ENCODE measurements at places on chromosomes 1 and 21.

GRCh38 chr21:41008974-41009373 is 159.0 kb upstream of the BACE2 start:
- no peak for DNase-seq

- DNase-seq, result no peak
Observed at GRCh38 chr1:153288634-153289275, 24.0 kb downstream of the PGLYRP3 start.

- no peak for DNase-seq
Observed at GRCh38 chr1:88650676-88651418, 33.2 kb upstream of the PKN2 start.

GRCh38 chr1:29626066-29626465 is 389.7 kb downstream of the PTPRU start:
- DNase-seq, result no peak

DNA sequence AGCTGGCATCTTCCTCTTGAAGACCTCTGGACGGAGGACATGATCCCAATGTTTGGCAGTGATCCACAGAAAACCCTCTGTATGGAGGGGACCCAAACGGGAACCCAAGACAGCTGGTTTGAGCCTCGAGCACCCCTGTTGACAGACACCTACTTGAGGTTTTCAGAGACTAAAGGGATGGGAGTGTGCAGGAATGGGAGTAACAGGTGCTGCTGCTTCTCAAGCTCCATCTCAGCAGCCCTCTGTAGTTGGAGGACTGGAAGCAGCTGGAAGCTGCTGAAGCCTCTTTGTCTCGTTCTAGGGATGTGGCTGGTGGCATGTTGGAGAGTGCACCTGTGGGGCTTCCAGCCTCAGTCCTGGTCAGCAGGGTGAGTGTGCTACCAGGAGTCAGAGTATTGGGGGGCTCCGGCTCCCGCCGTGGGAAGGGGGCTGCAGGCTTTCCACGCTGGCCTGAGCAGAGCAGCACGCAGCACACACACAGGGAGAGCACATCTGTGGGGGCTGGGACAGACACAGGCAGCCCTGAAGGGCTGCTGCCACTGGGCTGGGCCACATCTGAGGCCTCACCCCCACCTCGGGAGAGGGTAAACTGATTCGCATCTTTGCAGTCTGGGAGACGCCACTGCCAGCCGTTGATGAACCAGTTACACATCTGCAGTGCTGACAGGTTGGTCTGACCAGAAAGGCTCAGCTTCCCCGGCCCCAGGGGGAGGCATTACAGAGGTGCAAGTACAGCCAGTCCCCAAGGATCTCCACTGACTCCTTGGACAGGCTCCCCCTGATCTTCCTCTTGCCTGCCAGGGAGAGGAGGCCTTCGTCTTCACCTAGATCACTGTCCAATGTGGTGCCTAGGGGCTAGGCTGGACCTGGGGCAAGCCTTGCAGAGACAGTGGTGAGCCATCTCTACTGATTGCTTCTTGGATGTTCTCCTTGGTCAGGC is 56.6 kb downstream of the ADSS2 start:
- DNase-seq, result no peak

DNA sequence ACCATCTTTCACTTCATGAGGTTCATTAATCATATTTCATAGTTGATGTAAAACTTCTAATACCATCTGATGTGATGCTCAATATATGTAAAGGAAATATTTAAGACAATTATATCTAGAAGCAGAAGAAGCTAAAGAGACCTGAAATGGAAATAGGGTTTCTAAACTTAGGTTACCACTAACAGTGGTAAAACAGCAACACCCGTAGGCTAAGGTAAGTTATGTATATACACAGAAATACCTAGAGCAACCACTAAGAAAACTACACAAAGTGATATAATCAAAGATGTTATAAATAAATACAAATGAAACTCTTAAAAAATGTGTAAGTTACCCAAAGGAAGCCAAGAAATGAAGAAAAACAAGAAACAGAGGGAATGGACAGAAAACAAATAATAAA is 61.1 kb upstream of the TNFSF4 start:
- no peak for DNase-seq

DNA sequence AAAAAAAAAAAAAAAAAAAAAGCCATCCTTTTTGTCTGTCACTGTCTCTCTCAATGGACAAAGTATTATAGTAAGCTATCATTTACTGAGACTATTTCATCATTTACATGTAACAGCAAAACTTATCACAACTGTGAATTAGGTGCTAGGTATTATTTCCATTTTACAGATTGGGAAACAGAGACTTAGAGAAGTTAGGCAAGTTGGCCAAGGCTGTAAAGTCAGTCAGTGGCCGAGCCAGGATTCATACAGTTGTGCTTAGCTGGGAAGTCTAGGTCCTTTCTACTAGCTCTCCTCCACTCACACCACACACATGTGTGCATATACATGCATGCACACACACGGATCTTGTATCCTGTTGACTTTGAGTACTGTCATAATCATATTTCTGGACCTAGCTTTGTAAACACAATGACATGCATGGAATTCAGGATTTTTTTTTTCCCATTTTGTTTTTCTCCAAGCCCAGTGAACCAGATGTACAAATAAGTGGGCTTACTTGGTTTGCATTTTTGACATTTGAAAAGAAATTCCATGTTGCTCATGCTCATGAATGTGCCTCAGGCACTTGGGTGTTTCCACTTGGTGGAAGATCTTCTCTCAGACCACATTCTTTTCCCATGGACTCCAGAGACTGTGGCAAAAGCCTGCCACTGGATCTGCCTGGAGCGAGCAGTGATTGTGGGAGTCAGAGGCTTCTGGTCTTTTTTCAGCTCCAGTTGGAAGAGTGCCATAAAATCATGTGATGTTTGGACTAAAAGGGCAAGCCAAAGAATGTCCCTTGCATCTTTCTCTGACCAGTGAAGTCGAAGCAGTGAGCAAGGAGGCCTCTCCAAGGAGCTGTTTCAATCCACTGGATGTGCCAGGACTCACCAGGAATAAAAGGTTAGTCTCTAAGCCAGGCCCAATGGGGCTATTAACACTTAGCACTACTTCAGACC is 61.7 kb upstream of the DNAJC6 start:
- no peak for DNase-seq

- no peak for DNase-seq
Observed at GRCh38 chr1:237074371-237075117, 32.6 kb downstream of the RYR2 start.

GRCh38 chr1:16125088-16125470 is 30.8 kb downstream of the EPHA2 start:
- no peak for DNase-seq

GRCh38 chr1:89962024-89962741 is 32.7 kb upstream of the ZNF326 start:
- DNase-seq, result no peak

DNA sequence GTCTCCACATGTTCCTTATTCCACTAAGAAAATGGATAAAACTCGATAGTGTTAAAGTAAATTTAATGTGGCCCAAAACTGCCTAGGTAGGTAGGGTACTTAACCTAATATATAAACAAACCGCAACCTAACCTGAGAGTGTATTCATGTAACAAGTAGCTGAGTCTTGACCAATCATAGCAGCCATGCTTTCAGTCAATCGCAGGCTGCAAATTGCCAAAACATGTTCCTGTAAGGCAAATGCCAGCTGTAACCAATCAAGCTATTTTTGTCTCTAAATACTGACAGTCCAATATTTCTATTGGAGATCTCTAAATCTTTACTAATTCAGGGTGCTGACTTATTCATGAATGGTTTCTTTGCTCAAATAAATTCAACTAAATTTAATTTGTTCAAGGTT is 3.1 kb upstream of the HMGCS2 start:
- no peak for DNase-seq

DNA sequence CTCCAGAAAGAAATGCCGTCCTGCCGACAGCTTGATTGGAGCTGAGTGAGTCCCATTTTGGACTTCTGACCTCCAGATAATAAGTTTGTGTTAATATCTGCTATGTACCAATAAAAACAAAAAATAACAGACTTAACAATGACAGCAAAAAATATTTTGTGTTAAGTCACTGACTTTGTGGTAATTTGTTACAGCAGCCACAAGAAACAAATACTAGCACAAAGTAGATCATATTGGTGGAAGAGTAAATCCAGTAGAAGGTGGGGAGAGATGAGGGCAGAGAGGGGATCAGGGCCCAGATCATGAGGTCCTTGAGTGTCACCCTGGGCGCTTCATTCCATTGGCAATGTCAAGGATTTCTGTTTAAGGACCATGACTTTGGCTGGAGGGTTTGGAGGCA is 168.6 kb downstream of the DYRK1A start:
- DNase-seq, result no peak

GRCh38 chr1:107342768-107343167 is 201.9 kb downstream of the NTNG1 start:
- no peak for DNase-seq

All from hypothalamus (tissue), 51 donors.